ENCODE measurements at places on chromosomes 2 and 18.

GRCh38 chr18:42948831-42949230 is 166.7 kb downstream of the RIT2 start:
- DNase-seq = no peak

- DNase-seq = no peak
Measured at GRCh38 chr2:219003267-219003634, 10.0 kb upstream of the CRYBA2 start.

- DNase-seq = no peak
Measured at GRCh38 chr18:8610459-8610851, 1.2 kb downstream of the RAB12 start.

DNA sequence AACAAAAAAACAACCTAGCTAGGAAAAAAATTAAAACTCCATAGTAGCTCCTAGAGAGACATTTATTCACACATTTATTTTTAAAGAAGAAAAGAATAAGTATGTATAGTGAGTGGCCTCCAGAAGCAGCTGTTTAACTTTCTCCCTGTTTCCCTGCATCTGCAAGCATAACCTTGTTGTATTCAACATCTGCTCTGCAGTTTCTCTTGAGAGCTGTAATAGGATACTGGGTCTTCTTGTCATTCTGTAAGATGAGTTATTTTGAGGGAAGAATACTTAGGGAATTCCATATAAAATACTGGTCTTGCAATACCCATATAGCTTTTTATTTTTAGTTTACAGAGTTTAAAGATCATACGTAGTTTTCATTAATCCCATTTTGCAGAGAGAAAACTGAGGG is 246.6 kb downstream of the LRRTM1 start:
- no peak for DNase-seq

- DNase-seq = no peak
Measured at GRCh38 chr2:151207100-151207499, 54.6 kb downstream of the RBM43 start.

DNA sequence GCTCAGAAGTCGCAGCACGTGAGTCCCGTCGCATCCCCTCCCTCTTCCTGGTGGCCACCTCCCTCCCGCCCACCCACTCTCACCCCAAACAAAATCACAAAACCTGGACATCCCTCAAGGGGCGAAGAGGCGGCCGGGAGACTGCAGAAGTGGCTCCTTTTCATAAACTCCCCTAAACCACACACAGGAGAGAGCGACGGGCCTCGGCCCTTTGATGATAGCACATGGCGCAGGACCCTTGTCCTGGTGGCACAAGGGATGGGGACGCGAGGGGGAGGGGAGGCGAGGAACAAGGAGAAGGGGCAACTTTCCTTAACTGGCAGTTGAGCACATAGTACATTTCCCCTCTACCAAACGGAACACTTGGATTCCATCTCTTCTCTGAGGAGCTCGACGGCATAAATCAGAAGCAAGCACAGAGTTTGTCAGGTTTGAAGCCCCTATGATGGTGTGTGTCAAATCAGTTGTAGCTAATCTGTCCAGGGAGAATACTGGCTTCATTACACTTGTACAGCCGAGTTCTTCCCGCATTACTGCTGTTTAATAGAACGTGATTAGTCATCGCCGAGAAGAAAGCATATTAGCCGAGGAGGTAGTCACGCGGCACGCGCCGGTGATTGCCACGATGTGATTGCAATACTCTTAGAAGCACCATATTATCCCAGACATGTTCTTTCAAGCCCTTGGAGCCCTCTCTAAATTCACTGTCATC is 43.8 kb downstream of the GBX2 start:
- DNase-seq = no peak
